EL (cell line): ENCODE measurements at places on chromosomes 3 and 15.

- DNase-seq = peak; percentile 95
Measured at GRCh38 chr3:188272481-188273372, 118.8 kb downstream of the LPP start.

DNA sequence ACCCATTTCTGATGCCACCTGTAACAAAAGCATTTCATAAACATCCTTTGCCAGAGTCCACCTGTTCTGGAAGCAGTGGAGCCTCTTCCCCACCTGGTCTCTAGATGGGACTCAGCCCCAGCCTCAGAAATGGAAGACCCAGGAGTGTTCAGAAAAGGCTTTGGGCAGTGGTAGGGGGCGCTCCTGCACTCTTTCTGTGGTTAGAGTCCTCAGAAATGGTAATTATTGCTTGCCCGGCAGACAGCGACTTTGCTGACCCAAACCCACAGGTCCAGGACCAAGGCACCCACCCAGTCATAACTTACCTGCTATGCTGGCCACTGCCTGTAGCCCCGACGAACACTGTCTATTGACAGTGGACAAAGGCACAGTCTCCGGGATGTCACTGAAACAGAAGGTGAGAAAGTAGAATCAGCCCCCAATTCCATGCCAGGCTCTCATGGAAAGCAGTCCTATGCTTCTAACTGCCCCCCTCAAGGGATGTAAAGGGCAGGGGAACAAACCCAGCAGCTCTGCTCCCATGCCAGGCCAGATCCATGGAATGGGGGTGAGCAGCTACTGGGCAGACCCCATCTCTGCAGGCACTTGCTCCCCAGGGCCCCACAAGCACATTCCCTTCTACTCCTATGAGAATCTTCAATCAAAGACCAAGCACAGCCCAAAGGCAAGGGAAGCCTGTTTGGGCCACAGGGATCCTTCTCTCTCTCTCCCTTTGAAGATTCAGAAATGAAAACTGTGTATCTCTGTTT lies 5.1 kb downstream of the ACAA1 start:
- peak; percentile 39 for DNase-seq

GRCh38 chr3:78881501-78881900 lies 886.3 kb downstream of the ROBO1 start:
- no peak for DNase-seq

- peak; percentile 28 for DNase-seq
Measured at GRCh38 chr3:15781131-15781530, 16.6 kb downstream of the ANKRD28 start.

- DNase-seq = peak; percentile 71
Measured at GRCh38 chr3:46490338-46491084, 7.3 kb upstream of the RTP3 start.
